ENCODE measurements at places on chromosomes 3 and 15.

DNA sequence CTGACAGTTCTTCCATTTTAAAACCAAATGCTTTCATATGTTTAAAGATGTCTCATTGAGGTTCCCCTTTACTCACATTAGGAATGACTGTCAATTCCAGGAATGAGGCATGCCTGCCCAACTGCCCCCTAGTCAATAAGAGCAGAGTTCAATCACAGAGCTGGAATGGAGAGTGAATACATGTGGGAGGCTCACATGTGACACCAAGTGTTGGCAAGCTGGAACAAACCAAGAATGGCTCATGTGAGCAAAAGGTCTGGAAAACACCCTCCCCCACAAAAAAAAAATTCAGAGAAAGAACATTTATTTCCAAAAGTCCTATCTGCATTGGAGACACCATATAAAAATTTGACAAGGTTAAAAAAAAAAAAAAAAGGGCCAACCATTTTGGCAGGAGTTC, 3.7 kb downstream of the PBRM1 start:
- no peak for DNase-seq

- no peak for DNase-seq
Observed at GRCh38 chr3:176978441-176978840, 218.8 kb downstream of the TBL1XR1 start.

- no peak for DNase-seq
Observed at GRCh38 chr15:71595846-71596553, 214.4 kb upstream of the NR2E3 start.

DNA sequence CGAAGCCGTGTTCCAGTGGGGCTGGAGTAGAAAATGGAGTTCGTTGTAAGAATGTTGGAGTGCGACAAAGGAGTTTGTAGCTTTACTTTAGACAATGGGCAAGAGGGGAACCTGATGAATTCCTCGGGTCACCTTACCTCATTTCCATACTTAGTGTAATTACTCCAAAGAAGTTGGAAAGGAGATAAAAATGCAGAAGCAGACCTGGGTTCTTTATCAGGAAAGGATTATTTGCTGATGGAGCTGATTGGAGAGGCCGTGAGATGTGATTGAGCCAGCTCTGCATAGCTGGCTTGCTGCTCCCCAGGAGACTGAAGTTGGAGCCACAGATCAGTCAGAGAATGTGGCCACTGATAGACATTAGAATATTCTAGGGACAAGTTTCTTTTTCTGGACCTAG, 33.4 kb upstream of the TBL1XR1 start:
- no peak for DNase-seq

GRCh38 chr3:197124713-197125112, 95.1 kb upstream of the MELTF start:
- no peak for DNase-seq

GRCh38 chr3:115792206-115792955, 169.1 kb downstream of the GAP43 start:
- peak; percentile 16 for DNase-seq

DNA sequence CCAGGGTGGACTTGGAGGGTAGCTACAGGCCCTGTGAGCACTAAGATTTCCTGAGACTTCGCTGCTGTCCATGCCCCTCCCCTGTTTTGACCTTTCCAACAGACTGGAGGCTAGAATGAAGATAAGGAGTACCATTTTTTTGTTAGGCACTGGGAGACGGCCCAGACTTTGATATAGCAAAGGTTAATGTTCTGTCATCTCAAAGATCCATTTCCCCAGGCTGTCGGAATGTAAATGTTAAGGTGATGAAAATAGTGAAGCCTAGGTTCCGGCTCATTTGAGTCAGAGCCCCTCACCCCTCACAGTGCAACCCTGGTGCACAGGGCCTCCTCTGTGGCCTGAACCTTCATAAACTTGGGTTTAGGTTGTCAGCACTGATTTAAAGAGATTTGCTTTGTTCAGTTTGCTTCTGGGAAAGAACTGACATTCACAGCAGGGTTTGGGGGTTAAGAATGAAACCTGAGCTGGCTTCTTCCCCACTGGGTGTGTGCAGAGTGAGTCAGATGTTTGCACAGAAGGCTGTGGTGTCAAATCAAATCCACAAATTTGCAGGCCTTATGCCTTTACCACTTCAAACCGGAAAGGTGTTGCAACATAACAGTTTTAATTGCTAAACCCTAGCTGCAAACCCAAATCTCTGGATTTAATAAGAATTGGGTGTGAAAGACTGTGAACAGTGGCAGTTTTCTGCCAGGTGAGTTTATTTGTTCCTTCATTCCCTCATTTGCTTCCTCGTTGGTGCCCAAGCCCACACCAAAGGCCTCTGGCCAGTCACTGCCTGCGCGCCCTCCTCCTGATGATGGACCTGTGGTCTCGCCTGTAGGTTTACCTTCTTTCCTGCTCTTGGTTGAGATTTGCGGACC, 20.6 kb upstream of the KCTD6 start:
- no peak for DNase-seq

DNA sequence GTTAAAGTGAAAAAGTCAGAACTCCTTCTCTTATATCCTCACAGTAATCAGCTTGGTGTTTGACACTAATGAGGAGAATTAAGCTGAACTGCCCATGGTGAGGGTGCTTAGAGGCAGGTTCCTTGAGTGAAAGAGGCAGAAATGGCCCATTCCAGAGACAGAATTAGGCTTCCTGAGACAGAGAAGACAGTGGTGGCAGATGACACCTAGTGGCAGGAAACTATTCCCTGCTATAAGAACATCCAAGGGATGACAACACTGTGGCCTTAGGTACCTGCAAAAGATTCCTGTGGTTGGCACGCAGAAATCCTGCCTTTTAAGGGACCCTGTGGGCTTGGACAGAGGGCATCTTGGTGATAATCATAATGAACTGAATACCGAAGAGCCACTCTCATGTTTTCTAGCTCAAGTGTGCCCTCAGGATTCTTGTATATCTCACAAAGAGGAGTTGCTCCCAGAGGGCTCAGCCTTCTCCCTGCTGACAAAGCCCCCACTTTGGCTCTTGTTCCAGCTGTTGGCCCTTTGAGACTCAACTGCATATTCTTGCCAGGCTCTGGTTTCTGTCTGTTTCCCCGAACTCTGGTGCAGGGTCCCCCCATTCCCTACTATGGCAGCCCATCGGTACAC, 56.0 kb downstream of the KBTBD12 start:
- no peak for DNase-seq

DNA sequence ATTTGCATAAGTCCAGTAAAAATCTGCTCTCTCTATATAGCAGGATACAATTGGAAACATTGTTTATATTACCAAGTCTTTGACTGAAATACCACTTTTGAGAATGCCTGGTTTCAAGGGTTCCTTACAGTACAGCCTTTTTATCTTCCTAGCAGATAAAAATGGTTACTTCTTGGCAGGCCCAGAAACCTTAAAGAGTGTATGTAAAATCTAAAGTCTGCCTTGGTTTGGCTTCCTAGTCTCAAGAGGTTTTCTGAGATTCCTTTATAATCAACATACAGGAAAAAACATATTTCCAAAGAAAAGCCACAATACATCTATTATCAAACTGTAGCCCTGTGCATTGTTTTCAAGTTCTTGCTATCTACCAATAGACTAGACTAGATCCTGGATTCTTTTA, 84.6 kb downstream of the PLSCR2 start:
- DNase-seq, result no peak

DNA sequence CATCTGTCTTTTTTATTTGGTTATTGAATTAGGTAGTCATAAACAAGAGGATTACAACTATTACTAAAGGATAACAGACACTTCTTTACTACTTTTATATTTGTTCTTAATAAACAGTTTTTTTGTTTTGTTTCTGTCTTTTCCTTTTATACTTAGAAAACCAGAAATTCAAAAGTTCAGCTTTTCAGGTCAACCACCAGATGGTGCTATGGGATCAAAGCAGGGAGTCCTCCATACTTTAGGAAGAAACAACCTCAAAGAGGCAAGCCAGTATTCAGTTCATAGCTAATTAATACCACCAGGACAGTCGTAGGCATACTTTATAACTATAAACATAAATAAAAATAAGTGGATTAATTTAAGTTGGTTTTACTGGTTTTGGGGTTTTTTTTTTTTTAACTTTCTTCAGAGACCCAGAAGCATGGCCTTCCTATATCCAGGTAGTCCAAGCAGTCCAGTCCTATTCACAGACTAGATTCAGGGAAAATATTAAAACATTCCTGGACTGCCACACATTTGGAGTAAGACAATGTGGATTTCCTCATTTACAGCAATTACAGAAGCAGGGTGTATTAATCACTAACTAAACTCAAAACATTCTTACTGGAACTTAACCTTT, 16.0 kb upstream of the EID1 start:
- peak; percentile 4 for DNase-seq

GRCh38 chr3:73137736-73138403, 76.4 kb downstream of the EBLN2 start:
- DNase-seq, result no peak

DNA sequence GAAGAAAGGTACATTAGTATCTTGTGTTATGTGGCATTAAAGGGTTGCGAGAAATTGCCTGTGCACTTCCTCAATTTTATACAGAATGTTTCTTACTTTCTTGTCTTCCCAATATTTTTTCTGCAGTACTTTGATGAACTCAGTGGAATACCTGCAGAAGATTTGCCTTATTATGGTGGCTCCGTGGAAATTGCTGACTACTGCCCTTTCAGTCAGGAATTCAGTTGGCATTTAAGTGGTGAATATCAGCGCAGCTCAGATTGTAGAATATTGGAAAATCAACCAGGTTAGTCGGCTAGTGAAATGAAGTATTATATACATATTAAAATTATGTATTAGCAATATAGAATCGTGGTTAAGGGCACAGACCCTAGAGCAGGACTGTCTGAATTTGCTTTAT, 61.3 kb downstream of the LMLN start:
- DNase-seq, result no peak

- no peak for DNase-seq
Observed at GRCh38 chr15:85137489-85138168, 156.0 kb downstream of the PDE8A start.

GRCh38 chr3:124266487-124266886, 274.6 kb upstream of the ROPN1 start:
- DNase-seq, result no peak

DNA sequence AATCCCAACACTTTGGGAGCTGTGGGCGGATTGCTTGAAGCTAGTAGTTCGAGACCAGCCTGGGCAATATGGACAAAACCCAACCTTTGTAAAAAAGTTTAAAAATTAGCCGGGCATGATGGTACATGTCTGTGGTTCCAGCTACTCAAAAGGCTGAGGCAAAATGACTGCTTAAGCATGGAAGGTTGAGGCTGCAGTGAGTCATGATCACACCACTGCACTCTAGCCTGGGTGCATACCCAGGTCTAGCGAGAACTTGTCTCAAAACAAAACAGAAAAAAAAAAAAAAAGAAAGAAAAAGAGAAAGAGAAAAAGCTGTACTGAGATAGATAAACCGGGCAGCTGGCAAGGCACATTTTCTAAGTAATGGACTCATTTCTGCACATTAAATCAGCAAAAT, 10.6 kb downstream of the ARPP19 start:
- DNase-seq, result peak; percentile 3

- DNase-seq, result no peak
Observed at GRCh38 chr15:90080458-90080755, 21.9 kb downstream of the IDH2 start.

DNA sequence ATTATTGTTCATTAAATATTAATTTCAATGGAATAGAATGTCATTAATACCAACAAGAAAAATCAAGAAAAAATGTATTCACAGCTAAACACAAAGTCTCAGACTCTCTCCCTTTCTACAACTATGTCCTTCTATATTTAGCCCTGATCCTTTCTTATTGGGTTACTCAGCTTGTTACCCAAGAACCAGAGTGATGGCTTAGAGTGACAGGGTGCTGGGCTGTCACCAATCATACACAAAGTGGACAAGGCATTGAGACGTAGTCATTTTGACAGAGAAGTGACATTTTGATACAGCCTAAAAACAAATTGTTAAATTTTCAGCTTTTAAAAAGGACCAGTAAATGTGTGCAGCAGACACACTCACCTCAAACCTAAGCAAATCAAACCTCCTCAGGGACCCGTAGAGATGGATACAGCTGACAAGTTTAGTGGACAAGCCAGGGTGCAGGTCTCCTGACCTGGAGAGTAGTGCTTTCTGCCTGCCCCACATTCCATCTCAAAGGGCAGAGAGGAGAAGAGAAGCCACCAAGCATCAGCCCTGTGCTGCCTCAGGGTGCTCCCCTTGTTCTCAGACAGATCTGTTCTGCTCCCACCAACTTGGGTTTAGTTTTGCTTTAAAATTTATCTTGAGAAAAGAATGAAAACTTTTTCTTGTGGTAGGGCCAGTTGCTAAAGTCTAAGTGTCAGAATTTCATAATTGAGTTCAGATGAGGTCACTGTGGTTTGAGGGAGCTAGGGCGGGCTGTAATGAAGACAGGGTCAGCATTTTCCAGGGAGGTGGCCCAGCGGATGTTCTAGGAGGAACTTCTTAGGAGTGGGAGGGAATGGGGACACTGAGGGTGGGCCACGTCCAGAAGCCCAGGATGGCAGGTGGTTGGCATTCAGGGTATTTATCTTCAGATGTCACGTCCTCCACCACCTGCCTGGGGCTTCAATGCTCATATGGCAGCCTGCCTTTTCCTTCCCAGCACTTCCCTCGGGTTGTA, 136.5 kb upstream of the TBL1XR1 start:
- no peak for DNase-seq

- DNase-seq, result no peak
Observed at GRCh38 chr3:44048949-44049348, 192.7 kb upstream of the TOPAZ1 start.

DNA sequence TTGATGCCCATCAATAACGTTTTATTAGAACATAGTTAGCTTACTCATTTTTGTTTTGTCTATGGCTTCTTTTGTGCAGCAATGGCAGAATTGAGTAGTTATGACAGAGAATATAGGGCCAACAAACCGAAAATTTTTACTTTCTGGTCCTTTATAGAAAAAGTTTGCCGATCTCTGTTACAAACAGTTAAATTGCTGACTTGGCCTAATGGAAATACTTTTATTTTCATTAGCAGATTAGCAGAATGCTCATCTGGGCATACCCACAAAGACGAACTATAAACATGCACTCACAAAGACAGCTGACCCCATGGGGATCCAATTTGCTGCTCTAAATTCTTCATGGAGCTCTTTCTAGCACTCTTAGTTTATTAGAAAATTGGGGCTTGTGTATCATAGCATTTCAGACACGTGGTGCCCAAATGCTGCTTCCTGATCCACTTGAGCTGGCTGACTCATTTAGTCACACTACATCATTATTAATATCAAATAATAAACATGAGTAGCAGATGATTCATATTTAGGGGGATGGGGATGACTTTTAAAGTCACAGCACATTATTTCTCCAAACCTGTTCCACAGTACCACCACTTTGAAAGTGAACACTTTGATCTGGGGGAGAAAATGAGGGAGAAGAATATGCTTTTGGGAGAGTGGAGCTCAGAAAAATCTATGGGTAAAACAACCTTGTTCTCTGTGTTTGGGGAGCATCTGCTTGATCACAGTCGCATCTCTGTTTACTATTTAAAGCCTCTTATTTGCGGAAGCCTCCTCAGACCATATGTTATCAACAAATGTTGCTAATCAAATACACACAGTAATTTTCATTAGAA, 228.1 kb upstream of the FEZF2 start:
- DNase-seq, result no peak

GRCh38 chr15:68984586-68984985, 29.9 kb upstream of the NOX5 start:
- DNase-seq, result no peak

- no peak for DNase-seq
Observed at GRCh38 chr3:195337747-195338146, 66.8 kb upstream of the XXYLT1 start.

- no peak for DNase-seq
Observed at GRCh38 chr3:28924744-28925360, 356.0 kb upstream of the RBMS3 start.

- DNase-seq, result no peak
Observed at GRCh38 chr3:13025090-13025489, 48.1 kb downstream of the IQSEC1 start.

GRCh38 chr15:28264166-28264565, 57.8 kb downstream of the HERC2 start:
- DNase-seq, result no peak

Data from T-helper 22 cell (primary cell).